ENCODE measurements at places on chromosomes 11 and 22.

GRCh38 chr11:91664521-91664920 is 560.1 kb upstream of the FAT3 start:
- no peak for DNase-seq

GRCh38 chr11:93017821-93018690 is 48.6 kb downstream of the MTNR1B start:
- no peak for DNase-seq

- no peak for DNase-seq
Observed at GRCh38 chr11:134383576-134384221, 28.3 kb downstream of the B3GAT1 start.

DNA sequence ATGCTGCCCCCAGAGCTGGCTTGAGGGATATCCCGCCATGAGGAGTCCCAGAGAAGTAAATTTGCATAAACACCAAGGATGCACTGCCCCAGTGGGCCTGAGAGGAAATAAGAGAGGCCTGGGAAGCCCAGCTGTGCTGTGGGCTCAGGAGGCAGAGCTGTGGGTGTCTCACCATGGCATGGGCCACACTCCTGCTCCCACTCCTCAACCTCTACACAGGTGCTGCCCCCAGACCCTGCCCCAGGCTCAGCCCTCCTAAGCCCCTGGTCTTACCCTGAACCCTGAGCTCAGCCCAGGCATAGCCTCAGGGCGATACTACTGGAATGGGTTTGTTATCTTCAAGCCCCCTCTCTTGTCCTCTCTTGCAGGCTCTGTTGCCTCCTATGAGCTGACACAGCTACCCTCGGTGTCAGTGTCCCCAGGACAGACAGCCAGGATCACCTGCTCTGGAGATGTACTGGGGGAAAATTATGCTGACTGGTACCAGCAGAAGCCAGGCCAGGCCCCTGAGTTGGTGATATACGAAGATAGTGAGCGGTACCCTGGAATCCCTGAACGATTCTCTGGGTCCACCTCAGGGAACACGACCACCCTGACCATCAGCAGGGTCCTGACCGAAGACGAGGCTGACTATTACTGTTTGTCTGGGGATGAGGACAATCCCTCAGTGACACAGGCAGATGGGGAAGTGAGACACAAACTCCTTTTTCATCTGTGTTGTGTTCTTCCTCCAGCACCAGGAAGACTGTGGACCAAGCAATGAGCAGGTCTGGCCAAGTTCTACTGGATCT is 59.9 kb downstream of the GGTLC2 start:
- no peak for DNase-seq

- no peak for DNase-seq
Observed at GRCh38 chr22:49179175-49179574, 648.5 kb downstream of the BRD1 start.

- no peak for DNase-seq
Observed at GRCh38 chr11:1410366-1411291, 20.9 kb downstream of the BRSK2 start.

GRCh38 chr22:50522806-50523438 is 2.5 kb downstream of the SCO2 start:
- no peak for DNase-seq

GRCh38 chr11:59152312-59152951 is 9.8 kb downstream of the FAM111A start:
- no peak for DNase-seq

DNA sequence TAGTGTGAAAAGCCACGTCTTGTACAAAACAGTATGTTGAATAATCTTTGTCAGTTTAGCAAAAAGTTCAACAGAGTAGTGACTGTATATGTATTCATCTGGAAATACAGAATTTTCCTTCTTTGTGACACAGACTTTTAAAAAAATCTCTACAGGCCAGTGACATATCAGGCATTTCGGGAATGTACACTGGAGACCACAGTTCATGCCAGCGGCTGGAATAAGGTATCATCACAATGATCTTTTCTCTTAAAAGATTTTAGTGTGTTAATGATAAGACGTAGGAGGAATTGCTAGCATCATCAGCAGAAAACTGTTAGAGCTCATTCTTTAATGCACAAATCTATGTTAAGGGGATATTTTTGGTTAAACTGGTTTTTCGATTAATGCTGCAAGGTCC is 57.4 kb downstream of the BCL2L13 start:
- DNase-seq, result no peak

DNA sequence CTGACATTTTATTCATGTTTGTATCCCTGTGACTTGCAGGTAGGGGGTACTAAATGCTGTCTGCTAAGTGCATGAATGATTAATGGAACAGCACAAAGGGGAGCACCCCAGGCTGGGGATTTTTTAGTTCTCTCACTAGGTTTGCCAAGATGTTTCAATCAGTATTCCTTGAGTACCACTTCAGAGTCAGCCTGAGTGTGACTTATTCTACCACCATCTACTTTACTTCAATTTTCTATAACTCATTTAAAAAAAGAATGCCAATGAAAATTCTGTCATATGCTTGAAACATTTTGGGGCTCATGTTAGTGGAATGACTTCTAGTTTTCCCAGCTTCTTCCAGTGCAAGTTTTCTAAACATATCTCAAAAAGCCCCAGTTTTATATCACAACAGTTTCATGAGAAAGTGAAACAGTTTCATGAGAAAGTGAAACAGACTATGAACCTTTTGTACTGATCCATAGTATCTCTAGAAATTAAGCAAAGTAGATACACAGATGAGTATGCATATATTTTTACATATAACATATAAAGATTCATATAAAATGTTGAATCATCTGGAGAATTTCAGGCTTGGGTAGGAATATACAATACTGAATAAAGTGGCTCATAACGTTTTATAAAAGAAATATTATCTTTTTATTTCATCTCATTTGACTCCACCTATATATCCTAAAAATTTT is 252.4 kb downstream of the GRM5 start:
- no peak for DNase-seq
